ENCODE measurements at places on chromosomes 4 and X.

DNA sequence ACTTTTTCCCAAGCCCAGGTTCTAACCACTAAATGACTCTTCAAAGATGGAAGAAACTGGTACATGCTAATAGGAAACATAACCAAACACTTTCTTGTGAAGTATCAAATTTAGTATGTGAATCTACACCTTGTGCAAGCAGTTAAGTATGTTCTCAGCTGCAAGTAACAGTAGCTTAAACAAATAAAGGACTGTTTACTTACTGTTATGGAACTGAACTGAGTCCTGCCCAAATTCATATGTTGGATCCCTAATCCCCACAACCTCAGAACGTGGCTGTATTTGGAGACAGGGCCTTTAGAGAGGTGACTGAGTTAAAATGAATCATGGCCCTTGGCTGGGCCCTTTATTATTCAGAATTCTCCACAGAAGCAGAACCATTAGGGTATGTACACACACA, 178.7 kb downstream of the KDR start:
- DNase-seq = no peak

GRCh38 chr4:11687727-11688126, 259.0 kb upstream of the HS3ST1 start:
- DNase-seq = no peak

- no peak for DNase-seq
Observed at GRCh38 chr4:158459085-158459820, 62.4 kb upstream of the RXFP1 start.

GRCh38 chr4:108991551-108992328, 228.9 kb upstream of the ETNPPL start:
- DNase-seq = no peak

GRCh38 chr4:76203541-76203940, 10.1 kb downstream of the SCARB2 start:
- no peak for DNase-seq

DNA sequence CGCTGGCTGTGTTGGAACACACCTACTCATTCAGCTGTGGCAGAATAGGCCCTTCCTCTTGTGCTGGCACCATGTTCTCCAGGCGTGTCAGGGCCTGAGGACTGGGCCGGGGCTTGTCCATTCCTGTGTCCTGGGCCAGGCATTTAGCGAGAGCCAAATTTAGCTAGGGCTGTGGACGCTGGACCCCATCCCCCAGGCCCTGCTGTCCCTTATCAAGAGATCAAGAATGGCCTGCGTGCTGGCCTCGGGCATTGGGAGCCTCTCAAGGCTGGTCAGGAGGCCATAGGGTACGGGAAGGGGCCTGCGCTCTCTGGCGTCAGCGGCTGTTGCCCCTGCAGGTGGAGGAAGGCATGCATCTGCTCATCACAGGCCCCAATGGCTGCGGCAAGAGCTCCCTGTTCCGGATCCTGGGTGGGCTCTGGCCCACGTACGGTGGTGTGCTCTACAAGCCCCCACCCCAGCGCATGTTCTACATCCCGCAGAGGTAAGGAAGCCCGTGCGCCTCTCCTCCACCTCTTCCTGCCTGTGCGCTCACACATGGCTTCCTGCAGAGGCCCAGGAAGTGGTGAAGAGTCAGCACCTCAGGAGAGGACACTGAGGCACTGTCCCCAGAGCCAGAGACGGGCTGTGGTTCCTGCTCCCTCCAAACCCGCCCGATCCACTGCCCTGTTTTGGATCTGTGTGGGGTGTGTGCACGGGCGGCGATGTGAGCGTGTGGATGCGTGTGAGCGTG, 15.3 kb downstream of the ABCD1 start:
- DNase-seq = no peak

- DNase-seq = no peak
Observed at GRCh38 chrX:12563121-12563520, 228.1 kb upstream of the PRPS2 start.

- DNase-seq = no peak
Observed at GRCh38 chr4:48187813-48188212, 53.8 kb upstream of the TXK start.

- no peak for DNase-seq
Observed at GRCh38 chr4:167779864-167780263, 312.5 kb upstream of the ANXA10 start.

GRCh38 chr4:186598686-186599085, 43.3 kb upstream of the MTNR1A start:
- DNase-seq = no peak

DNA sequence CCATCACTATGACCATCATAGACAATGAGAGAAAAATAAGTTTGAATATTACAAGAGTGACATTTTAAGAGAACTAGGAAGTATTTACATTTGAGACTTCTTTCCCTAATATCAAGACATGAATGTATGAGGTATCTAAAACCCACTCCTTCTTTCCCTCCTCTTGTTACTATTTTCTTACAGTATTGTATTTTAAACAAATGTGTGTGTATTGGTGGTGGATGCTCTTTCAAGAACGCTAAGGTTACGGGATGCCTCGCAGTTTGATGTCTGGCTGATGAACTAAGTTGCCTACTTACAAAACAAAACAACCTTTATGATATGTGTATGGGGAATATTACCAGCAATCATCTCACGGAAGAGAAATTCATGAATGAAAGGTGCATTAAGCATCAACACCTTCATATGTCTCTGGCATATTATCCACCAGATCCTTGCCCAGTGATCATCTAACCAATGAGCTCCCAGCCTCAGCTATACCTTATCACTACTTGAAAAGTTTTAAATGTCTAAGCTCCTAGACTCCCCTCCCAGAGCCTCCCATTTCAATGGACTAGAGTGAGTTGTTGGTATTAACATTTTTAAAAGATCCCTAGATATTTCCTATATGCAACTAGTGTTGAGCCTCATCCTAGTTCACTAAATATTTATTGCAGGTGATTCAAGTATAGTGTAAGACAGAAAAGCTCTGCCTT, 10.6 kb downstream of the AREG start:
- DNase-seq = no peak

DNA sequence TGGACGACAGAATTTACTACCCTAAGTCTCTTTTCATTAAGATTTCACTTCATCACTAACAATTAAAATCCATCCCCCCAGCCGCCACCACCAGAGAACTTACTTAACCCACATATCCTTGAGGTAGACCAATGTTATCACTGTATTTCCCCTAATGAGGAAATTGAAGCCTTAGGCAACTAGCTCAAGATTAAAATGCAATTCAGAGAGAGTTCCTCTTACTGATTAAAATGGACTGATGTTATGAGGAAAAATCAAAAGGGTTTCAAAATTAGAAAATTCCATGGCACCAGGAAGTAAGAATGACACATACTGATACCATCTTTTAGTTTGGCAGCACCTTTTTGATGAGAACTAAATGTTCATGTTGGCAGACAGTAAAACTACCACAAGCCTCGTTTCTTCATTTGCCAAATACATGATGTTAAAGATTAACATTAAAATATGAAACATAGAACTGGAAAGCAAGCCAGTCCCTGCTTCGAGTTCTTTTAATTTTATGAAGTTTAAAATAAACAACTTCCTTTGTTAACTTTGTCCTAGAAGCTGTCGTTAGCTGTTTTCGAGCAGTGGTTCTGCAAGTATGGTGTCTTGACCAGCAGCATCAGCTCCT, 69.3 kb upstream of the CCDC160 start:
- no peak for DNase-seq

Measured in stimulated activated CD8-positive, alpha-beta memory T cell treated with anti-CD3 and anti-CD28 coated beads, Interleukin-15, amount 100 ng/mL, for 4 hours (primary cell).